Activated naive CD4-positive, alpha-beta T cell treated with anti-CD3 and anti-CD28 coated beads, Interleukin-2, amount 50 U/mL, for 72 hours (primary cell): ENCODE measurements at places on chromosomes 16 and 17. TPM values are rescaled to one million over a fixed set of nuclear protein-coding genes. Genes with fewer than 3 reads are reported as not detected.
A peak's percentile ranks its signal among the peaks of the same experiment; 100 is the strongest.

- no peak for DNase-seq
These were observed at the start of gene TMEM132E for GRCh38 chr17:34579017-34579946. TMEM132E (plus strand) TSS chr17:34579582; CDS start chr17:34581077, 1,495 bp downstream.

DNA sequence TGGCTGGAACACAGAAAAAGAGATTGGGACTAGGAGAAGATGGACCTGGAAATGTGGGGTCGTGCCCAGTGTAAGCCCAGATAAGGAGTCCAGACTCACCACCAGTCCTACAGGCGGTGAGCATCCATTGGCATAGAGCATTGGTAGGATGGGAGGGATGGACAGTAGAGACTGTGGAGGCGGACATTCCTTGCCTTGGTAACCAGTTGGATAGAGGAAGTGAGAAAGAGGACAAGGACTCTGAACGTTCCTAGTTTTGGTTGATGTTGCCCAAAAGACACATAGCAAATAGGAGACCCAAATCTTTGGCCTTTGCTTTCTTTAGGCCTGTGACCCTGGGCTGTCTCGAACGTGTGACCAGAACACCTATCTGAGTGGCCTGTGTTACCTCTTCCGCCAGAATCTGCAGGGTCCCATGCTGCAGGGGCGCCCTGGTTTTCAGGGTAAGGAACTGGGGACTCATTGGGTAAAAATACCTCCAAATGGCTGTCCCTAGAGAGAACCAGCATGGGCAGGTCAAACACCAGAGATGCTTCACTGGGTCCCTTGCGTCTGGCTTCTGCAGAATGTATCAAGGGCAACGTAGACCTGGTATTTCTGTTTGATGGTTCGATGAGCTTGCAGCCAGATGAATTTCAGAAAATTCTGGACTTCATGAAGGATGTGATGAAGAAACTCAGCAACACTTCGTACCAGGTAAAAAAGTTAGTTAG lies 6.4 kb downstream of the ITGAL start:
- no peak for DNase-seq

Gene DUS1L
- total RNA-seq, result 103 TPM

Gene TMEM94
- 65.2 TPM for total RNA-seq

DNA sequence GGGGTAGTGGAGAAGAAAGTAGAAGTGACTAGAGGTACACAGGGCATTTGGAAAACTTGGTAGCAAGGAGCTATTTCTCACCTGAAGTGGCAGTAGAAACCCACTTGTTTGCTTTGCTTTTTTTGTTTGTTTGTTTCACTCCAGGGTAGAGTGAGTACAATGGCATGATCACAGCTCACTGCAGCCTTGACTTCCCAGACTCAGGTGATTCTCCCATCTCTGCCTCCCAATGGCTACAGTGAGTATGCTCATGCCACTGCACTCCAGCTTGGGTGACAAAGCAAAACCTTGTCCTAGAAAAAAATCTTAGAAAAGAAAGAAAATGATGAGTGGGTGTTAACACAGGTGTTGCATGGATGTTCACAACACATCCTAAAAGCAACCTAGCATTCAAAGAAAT lies 40.4 kb downstream of the SCNN1G start:
- no peak for DNase-seq

- DNase-seq, result no peak
These were observed 16.3 kb downstream of the TTLL6 start for GRCh38 chr17:48800626-48801217.

DNA sequence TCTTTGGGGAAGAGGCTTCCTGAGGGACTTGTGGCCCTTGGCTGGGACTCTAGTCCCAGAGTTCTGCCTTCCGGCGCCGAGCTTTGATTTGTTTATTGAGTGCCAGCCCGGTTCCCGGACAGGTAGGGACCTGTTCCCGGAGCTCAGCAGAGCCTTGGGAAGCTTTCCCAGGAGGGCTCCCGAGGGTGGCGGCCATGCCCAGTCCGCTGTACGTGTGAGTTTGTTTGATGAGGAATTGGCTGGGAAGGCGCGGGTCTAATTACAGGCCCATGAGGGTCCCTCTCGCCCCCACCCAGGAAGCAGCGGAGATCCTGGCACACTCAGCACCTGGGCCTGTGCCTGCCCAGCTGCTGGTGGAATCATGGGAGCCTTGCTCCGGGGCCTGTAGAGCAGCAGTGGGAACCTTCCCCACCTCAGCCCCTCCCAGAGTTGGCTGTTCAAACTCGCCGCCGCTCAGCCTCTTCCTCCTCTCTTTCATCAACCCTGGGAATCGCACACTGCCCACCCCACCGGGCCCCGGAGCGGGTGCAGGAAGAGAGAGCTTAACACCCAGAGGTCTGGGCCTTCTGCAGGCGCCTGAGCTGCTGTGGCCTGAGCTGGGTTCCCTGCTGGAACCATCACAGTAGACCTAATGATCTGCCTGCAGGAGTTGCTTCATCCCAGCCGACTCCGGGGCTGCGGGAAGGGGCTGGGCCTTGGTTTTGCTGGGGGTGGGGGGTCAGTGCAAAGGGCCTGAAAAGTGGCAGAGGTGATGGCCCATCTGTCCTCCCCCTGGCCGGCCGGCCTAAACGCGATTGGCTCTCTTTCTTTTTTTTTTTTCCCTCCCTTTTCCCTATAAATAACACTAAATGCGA lies 313.7 kb downstream of the SEC14L1 start:
- no peak for DNase-seq

- no peak for DNase-seq
These were observed 1.2 kb downstream of the NXN start for GRCh38 chr17:978103-979093.

- no peak for DNase-seq
These were observed 676 bp upstream of the KRT13 start for GRCh38 chr17:41505809-41506767.

GRCh38 chr17:80783486-80783885 lies 208.2 kb upstream of the CHMP6 start:
- peak; percentile 48 for DNase-seq

GRCh38 chr16:72666267-72666666 lies 381.7 kb downstream of the ZFHX3 start:
- no peak for DNase-seq

Gene CTCF
- total RNA-seq, result 62.1 TPM

Gene KRT36
- not detected for total RNA-seq

Gene CETP
- not detected for total RNA-seq

DNA sequence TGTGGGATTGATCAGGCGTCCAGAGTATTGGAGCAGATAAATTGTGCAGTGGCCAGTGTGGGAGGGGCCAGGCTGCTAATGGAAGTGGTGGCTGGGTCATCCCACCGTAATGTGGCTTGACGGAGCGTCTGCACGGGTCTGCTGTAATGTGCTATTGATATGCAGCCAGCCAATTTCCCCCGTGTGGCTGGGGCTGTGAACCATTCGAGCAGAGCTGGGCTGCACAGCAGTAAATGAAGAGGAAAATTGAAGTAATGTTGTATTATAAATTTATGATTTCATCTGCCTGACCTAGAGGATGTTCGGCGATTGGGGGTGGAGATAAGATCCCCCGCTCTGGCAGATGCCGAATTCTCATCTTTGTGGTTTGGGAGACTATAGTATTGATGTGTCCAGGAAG lies 121.5 kb downstream of the CCDC182 start:
- DNase-seq, result no peak

Gene TBC1D3E
- total RNA-seq, result not detected

- DNase-seq, result no peak
These were observed at the start of gene ZNF205 for GRCh38 chr16:3112058-3112880. ZNF205 (plus strand) TSS chr16:3112586; CDS start chr16:3113431, 845 bp downstream.

GRCh38 chr17:66301864-66302741 lies at the start of gene PRKCA:
PRKCA (plus strand) TSS chr17:66302613.
- peak; percentile 83 for DNase-seq

Gene SGSH
- total RNA-seq, result 39.0 TPM
